Testis (tissue), 5 donors: ENCODE measurements at places on chromosomes 13 and 19. TPM values are rescaled to one million over a fixed set of nuclear protein-coding genes. Genes with fewer than 3 reads are reported as not detected.

DNA sequence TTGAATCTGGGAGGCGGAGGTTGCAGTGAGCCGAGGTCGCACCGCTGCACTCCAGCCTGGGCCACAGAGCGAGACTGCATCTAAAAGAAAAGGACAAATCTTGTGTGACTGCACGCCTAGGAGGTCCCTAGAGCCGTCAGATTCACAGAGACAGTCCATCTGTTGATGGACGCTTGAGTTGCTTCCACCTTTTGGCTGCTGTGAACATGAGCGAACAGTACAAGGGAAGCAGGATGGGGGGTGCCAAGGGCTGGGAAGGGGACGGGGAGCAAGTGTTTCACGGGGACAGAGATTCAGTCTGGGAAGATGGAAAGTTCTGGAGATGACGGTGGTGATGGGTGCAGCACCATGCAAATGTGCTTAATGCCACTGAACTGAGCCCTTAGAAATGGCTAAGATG is 78.7 kb downstream of the GNG7 start:
- H3K4me3 ChIP-seq: no peak overlapping the region
- H3K27ac ChIP-seq: no peak overlapping the region
- H3K36me3 ChIP-seq: no peaks in the 10 kb centered on the region
- no peaks in the 10 kb centered on the region for H3K27me3 ChIP-seq
- no peak for DNase-seq

GRCh38 chr13:59318320-59318930 is 845.3 kb downstream of the DIAPH3 start:
- H3K27me3 ChIP-seq: no peaks in the 10 kb centered on the region
- H3K36me3 ChIP-seq: no peaks in the 10 kb centered on the region
- no peak overlapping the region for H3K4me3 ChIP-seq
- no peak overlapping the region for H3K27ac ChIP-seq
- no peaks in the 10 kb centered on the region for H3K4me1 ChIP-seq

Gene ZNF724
- 9.0 TPM for total RNA-seq

DNA sequence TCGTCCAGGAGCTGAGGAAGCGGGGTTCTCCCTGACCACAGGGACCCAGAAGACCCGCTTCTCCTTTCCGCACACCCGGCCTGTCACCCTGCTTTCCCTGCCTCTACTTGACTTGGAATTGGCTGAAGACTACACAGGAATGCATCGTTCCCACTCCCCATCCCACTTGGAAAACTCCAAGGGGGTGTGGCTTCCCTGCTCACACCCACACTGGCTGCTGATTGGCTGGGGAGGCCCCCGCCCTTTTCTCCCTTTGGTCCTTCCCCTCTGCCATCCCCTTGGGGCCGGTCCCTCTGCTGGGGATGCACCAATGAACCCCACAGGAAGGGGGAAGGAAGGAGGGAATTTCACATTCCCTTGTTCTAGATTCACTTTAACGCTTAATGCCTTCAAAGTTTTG is 18.9 kb downstream of the VASP start:
- no peak overlapping the region for H3K4me3 ChIP-seq
- DNase-seq: peak; percentile 89
- H3K27me3 ChIP-seq: no peaks in the 10 kb centered on the region
- H3K36me3 ChIP-seq: no peaks in the 10 kb centered on the region
- peak overlapping the region; percentile 67 for H3K27ac ChIP-seq

Gene KCNN4
- total RNA-seq: 4.6 TPM

DNA sequence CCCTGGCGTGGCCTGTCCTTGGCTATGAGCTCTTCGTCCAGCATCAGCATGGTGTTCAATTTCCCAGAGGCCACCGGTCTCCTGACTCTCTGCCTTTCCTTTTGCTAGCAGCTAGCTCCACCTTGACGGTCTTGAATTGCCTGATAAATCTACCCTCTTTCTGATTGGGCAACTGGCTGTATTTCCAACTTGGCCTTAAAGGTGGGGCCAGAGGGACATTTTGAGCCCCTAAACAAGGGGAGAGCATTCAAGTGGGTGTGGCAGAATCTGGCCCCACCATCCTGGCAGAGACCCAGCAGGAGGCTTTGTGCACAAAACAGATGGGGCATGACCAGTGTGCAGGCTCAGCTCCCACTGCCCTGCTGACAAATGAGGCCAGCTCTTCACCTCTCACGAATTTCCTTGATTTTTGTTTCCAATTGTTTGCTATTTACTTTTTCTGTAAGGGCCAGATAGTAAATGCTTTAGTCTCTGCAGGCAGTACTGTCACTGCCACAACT is 148.9 kb upstream of the VSTM2B start:
- no peaks in the 10 kb centered on the region for H3K36me3 ChIP-seq
- no peaks in the 10 kb centered on the region for H3K4me1 ChIP-seq
- H3K27ac ChIP-seq: no peak overlapping the region

GRCh38 chr13:37488726-37489125 is 109.8 kb downstream of the POSTN start:
- no peaks in the 10 kb centered on the region for H3K36me3 ChIP-seq
- H3K4me1 ChIP-seq: no peaks in the 10 kb centered on the region
- H3K27ac ChIP-seq: no peak overlapping the region
- no peaks in the 10 kb centered on the region for H3K27me3 ChIP-seq

DNA sequence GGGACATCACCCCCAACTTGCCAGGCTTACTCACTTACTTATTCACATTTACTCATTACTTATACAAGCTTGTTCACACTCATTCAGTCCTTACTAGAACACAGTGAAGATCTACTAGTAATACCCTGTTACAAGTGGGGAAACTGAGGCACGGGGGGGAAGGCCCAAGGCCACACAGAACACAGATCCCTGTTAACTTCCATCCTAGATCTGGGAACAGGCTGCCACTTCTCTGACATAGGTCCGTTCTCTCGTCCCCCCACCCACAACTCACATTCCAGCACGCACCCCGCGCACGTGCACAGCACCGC is 1.5 kb upstream of the NRTN start:
- no peaks in the 10 kb centered on the region for H3K36me3 ChIP-seq
- H3K4me1 ChIP-seq: peaks cover 47% of the 10 kb centered on the region
- H3K27me3 ChIP-seq: no peaks in the 10 kb centered on the region
- no peak overlapping the region for H3K4me3 ChIP-seq
- no peak overlapping the region for H3K27ac ChIP-seq

DNA sequence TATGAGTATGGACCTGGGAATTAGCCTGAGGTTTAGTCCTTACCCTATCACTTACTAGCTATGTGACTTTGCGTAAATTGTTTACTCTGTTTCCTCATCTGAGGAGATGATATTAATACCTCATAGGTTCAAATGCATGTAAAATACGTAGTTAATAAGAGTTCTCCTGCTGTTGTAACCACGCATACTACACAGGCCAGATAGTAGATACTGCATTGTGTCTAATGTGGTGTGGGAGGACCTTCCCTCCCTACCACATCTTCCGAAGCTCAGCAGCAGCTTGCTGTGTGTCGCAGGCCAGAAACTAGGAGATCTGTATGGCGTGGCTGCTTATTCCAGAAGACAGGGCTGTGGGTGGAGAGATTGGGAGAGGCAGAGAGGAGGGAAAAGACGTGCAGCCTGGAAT is 23.0 kb downstream of the GTF2F2 start:
- H3K27me3 ChIP-seq: no peaks in the 10 kb centered on the region
- no peak overlapping the region for H3K4me3 ChIP-seq
- H3K4me1 ChIP-seq: peaks cover 5% of the 10 kb centered on the region
- peak overlapping the region; percentile 78 for H3K27ac ChIP-seq

DNA sequence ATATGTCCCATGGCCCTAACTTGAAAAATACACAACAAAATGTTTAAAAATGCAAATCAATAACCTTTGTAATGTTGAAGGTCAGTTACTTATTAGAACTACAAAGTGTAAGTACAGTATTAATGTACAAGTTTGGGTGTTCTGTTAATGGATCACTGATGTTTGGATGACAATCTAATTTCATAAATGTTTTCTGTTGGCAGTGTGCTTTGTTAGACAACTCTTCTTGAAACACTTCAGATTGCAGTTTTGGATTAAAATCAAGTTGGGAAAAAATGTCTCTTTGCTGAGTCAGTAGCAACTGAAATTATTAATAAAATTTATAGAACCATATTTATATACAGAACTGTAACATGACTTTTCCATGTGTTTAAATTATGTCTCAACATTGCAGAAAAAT is 1063.5 kb upstream of the PCDH9 start:
- no peaks in the 10 kb centered on the region for H3K27me3 ChIP-seq
- H3K4me1 ChIP-seq: no peaks in the 10 kb centered on the region
- H3K4me3 ChIP-seq: no peak overlapping the region
- no peak overlapping the region for H3K27ac ChIP-seq
- no peak for DNase-seq

GRCh38 chr19:16185768-16186123 is 536 bp downstream of the FAM32A start:
- peak overlapping the region; percentile 46 for H3K27ac ChIP-seq
- no peaks in the 10 kb centered on the region for H3K36me3 ChIP-seq
- peaks cover 6% of the 10 kb centered on the region for H3K4me1 ChIP-seq
- no peaks in the 10 kb centered on the region for H3K27me3 ChIP-seq
- DNase-seq: peak; percentile 72

Gene NTF4
- 0.55 TPM for total RNA-seq

- no peaks in the 10 kb centered on the region for H3K4me1 ChIP-seq
- H3K27ac ChIP-seq: no peak overlapping the region
- H3K27me3 ChIP-seq: no peaks in the 10 kb centered on the region
- H3K36me3 ChIP-seq: no peaks in the 10 kb centered on the region
- no peak overlapping the region for H3K4me3 ChIP-seq
Measured at GRCh38 chr19:38442736-38443135, 9.2 kb downstream of the RYR1 start.

Gene TMEM221
- total RNA-seq: 0.68 TPM

DNA sequence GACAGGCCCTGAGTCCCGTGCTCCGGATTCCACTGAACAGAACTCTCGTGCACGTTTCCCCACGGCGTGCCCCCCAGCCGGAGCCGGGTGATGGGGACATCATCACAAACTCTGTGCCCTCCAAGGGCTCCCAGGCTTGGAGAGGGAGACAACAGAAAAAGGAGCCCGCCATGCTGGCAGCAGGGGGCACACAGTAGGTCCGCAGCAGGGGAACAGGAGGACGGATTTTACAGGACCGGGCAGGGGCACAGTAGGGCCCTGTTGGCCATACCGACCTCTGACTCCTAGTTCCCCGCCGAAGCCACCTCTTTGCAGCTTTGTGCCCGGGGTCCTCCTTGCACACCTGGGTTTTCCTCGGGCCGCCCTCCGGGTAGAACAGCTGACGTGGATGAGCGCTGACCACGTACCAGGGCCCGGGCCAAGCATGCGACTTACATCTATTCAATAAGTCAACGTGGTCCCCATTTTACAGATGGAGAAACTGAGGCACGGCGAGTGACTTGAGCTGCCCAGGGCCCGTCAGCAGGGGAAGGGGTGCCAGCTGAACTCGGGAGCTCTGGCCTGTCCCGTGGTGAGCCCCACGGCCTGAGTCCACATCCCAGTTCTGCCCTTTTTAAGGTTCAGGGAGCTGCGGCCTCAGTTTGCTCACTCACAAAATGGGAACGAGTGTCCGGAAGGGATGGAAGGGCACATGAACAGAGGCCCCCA is 10.2 kb upstream of the ONECUT3 start:
- no peak overlapping the region for H3K4me3 ChIP-seq
- no peaks in the 10 kb centered on the region for H3K27me3 ChIP-seq
- no peak for DNase-seq
- H3K36me3 ChIP-seq: no peaks in the 10 kb centered on the region
- no peak overlapping the region for H3K27ac ChIP-seq

DNA sequence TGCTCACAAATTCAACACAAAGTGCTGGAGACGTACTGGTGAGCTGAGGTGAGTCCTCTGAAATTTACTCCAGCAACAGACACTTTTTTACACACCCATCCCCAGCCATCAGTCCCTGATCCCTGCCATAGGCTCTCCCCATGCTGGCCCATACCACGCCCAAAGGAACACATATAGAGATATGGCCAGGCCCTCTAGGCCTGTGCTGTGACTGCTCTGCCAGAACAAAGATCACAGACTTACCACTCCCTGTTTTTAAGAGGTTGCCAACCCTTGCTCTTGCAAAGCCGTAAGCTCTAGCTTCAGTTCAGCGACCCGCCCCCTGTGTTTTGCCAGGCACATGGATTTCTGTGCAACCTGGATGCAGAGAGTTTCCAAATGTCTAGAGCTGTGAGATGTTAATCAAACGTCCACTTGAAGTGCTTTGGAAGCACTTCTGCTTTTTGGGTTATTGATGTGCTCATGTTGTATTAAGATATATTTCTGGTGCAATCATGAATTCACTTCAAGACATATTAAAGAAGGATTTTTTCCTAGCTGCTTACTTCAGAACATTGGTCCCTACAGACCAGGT is 59.7 kb downstream of the DLEU7 start:
- DNase-seq: no peak
- no peaks in the 10 kb centered on the region for H3K36me3 ChIP-seq
- no peak overlapping the region for H3K4me3 ChIP-seq
- H3K27me3 ChIP-seq: no peaks in the 10 kb centered on the region
- no peak overlapping the region for H3K27ac ChIP-seq

GRCh38 chr19:40596608-40597328 is 4.4 kb upstream of the LTBP4 start:
- H3K4me1 ChIP-seq: peaks cover 24% of the 10 kb centered on the region
- peak; percentile 69 for DNase-seq
- H3K27ac ChIP-seq: no peak overlapping the region
- no peaks in the 10 kb centered on the region for H3K27me3 ChIP-seq

DNA sequence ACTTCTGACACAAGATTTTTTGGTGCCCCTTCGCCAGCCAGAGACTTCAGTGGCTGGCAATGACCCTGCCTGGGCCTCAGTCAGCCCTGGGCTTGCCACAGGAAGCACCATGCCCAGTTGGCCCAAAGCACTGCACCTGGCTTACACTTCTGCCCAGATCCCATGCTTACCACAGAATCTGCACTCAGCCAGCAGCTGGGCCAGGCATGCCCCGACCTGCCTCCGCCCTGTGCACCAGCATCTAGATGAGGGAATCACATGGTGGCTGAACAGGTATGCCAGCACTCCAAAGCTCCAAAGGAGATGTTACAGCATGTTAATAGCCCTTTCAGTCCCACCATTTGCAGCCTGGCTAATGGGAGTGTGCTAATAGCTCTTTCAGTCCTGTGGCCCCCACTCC is 690.9 kb downstream of the SLITRK6 start:
- H3K4me1 ChIP-seq: no peaks in the 10 kb centered on the region
- no peak overlapping the region for H3K27ac ChIP-seq
- DNase-seq: no peak
- no peak overlapping the region for H3K4me3 ChIP-seq
- H3K36me3 ChIP-seq: no peaks in the 10 kb centered on the region
- H3K27me3 ChIP-seq: no peaks in the 10 kb centered on the region

Gene ATP1A3
- total RNA-seq: 30.3 TPM

GRCh38 chr19:52748336-52748950 is 13.6 kb upstream of the ZNF611 start:
- H3K36me3 ChIP-seq: no peaks in the 10 kb centered on the region
- H3K27me3 ChIP-seq: no peaks in the 10 kb centered on the region
- no peaks in the 10 kb centered on the region for H3K4me1 ChIP-seq
- H3K4me3 ChIP-seq: no peak overlapping the region

DNA sequence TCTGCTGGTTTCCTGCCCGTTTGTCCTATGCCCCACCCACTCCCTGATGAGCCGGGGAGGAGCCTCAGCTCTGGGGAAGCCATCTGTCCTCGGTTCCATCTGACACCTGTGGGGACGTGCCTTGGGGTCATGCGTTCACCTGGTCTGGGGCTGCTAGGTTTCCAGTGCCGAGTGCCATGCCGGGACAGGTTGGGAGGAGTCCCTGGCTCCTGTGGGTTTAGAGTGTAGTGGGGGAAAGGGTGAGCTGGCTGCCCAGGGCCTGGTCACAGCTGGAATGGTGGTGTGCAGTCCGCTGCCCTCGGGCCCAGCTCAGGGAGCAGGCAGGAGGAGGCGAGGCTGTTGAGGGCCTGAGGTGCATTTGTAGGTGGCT is 2.5 kb downstream of the KDM4B start:
- H3K27ac ChIP-seq: no peak overlapping the region
- DNase-seq: peak; percentile 40
- H3K27me3 ChIP-seq: no peaks in the 10 kb centered on the region
- H3K4me1 ChIP-seq: peaks cover 35% of the 10 kb centered on the region

Gene ZNF442
- total RNA-seq: 4.9 TPM
